Karpas-422 (cell line): ENCODE measurements at places on chromosomes 7 and 10.
A peak's percentile ranks its signal among the peaks of the same experiment; 100 is the strongest.

GRCh38 chr7:108140671-108141070 is 10.5 kb upstream of the LAMB4 start:
- H3K27ac ChIP-seq: no peak overlapping the region
- H3K4me1 ChIP-seq: peaks cover 2% of the 10 kb centered on the region; the same call in 1 of the 2 replicates
- no peaks in the 10 kb centered on the region for H3K36me3 ChIP-seq
- no peak overlapping the region for H3K4me3 ChIP-seq

- DNase-seq: no peak
- no peak overlapping the region for H3K27ac ChIP-seq
- H3K36me3 ChIP-seq: no peaks in the 10 kb centered on the region
- no peaks in the 10 kb centered on the region for H3K27me3 ChIP-seq
- H3K4me3 ChIP-seq: no peak overlapping the region
Observed at GRCh38 chr7:84317536-84317935, 122.9 kb upstream of the SEMA3A start.

DNA sequence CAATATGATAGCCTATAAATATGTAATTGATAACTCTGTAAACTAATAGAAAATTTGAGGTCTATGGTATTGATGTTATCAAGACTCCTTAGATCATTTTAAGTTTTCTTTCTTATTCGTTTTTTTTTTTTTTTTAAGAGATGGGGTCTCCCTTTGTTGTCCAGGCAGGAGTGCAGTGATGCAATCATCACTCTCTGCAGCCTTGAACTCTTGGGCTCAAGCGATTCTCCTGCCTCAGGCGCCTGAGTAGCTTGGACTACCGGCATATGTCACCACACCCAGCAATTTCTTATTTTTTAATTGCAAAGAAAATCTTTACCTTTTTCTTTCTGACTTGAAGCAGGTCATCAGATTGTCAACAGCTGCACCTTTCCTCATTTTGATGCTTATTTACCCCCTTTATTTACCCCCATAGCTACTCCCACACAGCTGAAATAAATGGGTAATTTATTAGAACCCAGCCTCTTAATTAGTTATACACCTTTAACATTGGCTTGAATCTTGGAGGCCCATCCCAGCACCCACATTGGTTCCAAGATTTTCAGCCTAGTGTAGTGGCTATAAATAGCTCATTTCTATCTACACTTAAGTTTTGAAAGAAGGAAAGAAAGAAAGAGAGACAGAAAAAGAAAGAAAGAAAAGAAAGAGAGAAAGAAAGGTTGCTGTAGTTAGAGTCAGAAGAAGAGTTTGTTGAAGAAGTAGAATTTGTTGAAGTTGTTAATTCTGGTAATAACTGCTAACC is 38.3 kb downstream of the ARL4A start:
- H3K4me1 ChIP-seq: no peaks in the 10 kb centered on the region
- DNase-seq: no peak
- H3K36me3 ChIP-seq: no peaks in the 10 kb centered on the region
- no peak overlapping the region for H3K27ac ChIP-seq
- H3K4me3 ChIP-seq: no peak overlapping the region

DNA sequence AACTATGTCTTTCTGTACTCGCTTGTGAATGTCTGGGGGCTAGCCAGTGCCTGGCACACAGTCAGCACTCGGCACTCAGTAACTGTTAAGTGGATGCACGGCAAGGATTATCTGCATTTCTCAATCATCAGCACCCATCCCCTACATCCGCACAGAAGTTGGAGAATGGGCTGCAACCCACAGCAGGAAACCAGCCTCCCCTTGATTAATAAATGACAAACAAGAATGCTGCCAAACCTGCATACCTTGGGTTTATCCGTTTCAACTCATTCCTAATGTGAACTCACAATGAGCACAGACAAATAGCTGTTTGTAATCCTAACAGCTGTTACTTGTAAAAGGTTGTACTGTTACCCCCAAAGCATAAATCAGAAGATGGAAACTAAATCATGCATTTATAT is 28.9 kb downstream of the PPP1R3C start:
- H3K27me3 ChIP-seq: no peaks in the 10 kb centered on the region
- H3K36me3 ChIP-seq: no peaks in the 10 kb centered on the region
- no peak overlapping the region for H3K27ac ChIP-seq
- DNase-seq: no peak
- H3K4me1 ChIP-seq: no peaks in the 10 kb centered on the region

DNA sequence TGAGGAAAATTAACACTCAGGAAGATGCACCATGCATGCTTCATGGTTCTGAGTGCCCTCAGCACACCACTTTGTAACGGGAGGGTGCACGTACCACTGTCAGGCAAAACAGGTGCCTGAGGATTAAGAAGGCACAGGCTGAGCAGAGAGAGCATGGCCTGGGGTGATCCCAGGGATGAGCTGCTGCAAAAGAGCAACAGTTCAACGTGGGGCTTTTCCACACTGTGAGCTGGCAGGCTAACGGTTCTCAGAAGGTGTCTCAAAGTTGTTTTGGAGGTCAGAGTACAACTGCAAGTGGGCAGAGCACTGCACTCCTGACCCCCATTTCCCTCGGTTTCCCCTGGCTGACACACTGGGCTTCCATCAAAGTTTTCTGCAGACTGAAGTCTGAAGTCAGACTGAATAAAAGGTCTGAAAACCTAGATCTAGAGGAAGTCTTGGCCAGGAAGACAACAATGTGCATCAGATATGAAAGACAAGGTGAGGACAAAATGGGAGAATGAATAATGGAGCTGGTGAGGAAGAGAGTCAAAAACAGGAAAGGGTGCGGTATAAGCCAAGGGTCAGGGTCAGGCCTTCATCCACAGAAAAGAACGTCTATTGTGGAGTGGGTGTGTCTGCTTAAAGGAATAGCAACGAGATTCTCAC is 20.5 kb downstream of the ZNF438 start:
- no peak overlapping the region for H3K27ac ChIP-seq
- no peaks in the 10 kb centered on the region for H3K4me1 ChIP-seq
- no peaks in the 10 kb centered on the region for H3K36me3 ChIP-seq
- no peak overlapping the region for H3K4me3 ChIP-seq
- no peak for DNase-seq
- H3K27me3 ChIP-seq: no peaks in the 10 kb centered on the region

GRCh38 chr10:105700218-105700617 is 1059.1 kb downstream of the SORCS3 start:
- no peak overlapping the region for H3K4me3 ChIP-seq
- no peaks in the 10 kb centered on the region for H3K27me3 ChIP-seq
- H3K36me3 ChIP-seq: no peaks in the 10 kb centered on the region
- H3K4me1 ChIP-seq: peaks cover 43% of the 10 kb centered on the region
- H3K27ac ChIP-seq: no peak overlapping the region
- no peak for DNase-seq

GRCh38 chr10:3772361-3773171 is 12.4 kb downstream of the KLF6 start:
- DNase-seq: no peak
- no peaks in the 10 kb centered on the region for H3K27me3 ChIP-seq
- 0 out of 2 replicates have a peak, but pooled peaks cover 2% of the 10 kb centered on the region for H3K36me3 ChIP-seq
- no peak overlapping the region for H3K27ac ChIP-seq

DNA sequence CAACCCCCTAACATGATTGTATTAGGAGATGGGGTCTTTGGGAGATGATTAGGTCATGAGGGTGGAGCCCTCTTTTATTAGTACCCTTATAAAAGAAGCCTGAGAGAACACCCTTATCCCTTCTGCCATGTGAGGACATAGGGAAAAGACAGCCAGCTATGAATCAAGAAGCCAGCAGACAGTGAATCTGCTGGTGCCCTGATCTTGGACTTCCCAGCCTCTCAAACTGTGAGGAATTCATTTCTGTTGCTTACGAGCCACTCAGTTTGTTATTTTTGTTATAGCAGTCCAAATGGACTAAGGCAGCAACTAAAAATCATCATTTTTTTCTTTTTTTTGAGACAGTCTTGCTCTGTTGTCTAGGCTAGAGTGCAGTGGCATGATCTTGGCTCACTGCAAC is 59.8 kb downstream of the SLC18A2 start:
- no peak for DNase-seq
- no peaks in the 10 kb centered on the region for H3K27me3 ChIP-seq
- peaks cover 4% of the 10 kb centered on the region; the same call in 1 of the 2 replicates for H3K4me1 ChIP-seq
- H3K27ac ChIP-seq: no peak overlapping the region
- H3K36me3 ChIP-seq: no peaks in the 10 kb centered on the region; the same call in 1 of the 2 replicates
- H3K4me3 ChIP-seq: no peak overlapping the region

DNA sequence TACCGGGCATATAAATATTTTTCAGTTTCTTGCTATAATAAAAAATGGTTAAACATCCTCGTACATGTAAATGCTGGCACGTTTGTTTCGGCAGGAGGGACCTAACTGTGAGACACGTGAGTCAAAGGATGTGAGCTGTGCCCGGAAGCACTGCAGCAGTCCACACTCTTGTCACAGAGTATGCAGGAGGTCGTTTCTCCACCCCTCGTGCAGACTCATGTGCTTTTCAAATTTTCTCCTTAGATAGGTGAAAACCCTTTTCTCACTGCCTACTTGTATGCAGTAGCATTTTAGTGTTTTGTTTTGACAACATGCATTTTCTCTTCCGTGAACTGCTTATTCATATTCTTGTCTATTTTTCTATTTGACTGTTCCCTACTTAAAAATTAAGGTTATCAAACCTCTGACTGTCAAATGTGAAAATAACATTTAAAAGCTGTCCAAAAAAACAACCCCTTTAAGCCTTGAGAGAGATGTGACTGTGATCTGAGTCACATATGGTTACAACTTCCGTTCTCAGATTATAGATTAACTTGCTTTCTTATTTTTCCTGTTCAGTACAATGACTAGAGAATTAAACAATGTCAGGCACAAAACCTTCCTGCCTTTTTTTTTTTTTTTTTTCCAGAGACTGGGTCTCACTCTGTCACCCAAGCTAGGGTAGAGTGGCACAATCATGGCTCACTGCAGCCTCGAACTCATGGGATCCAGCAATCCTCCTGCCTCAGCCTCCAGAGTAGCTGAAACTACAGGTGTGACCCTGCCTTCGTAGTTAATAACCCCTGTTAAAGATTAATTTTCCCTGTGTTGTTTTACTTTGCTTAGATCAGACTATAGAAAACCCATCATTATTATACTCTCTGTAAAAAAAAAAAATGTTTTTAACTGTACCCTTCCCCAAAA is 45.1 kb downstream of the DPY19L1 start:
- peak; percentile 46 for DNase-seq
- no peaks in the 10 kb centered on the region; the same call in 1 of the 2 replicates for H3K4me1 ChIP-seq
- H3K36me3 ChIP-seq: no peaks in the 10 kb centered on the region
- no peak overlapping the region for H3K4me3 ChIP-seq
- H3K27ac ChIP-seq: no peak overlapping the region
- H3K27me3 ChIP-seq: no peaks in the 10 kb centered on the region

- no peaks in the 10 kb centered on the region for H3K27me3 ChIP-seq
Observed at GRCh38 chr10:244227-244626, 109.0 kb downstream of the ZMYND11 start.

- H3K4me1 ChIP-seq: no peaks in the 10 kb centered on the region
- no peaks in the 10 kb centered on the region for H3K27me3 ChIP-seq
- H3K36me3 ChIP-seq: no peaks in the 10 kb centered on the region
- H3K27ac ChIP-seq: no peak overlapping the region
- no peak for DNase-seq
- no peak overlapping the region for H3K4me3 ChIP-seq
Observed at GRCh38 chr7:115056019-115056418, 134.1 kb downstream of the MDFIC start.

DNA sequence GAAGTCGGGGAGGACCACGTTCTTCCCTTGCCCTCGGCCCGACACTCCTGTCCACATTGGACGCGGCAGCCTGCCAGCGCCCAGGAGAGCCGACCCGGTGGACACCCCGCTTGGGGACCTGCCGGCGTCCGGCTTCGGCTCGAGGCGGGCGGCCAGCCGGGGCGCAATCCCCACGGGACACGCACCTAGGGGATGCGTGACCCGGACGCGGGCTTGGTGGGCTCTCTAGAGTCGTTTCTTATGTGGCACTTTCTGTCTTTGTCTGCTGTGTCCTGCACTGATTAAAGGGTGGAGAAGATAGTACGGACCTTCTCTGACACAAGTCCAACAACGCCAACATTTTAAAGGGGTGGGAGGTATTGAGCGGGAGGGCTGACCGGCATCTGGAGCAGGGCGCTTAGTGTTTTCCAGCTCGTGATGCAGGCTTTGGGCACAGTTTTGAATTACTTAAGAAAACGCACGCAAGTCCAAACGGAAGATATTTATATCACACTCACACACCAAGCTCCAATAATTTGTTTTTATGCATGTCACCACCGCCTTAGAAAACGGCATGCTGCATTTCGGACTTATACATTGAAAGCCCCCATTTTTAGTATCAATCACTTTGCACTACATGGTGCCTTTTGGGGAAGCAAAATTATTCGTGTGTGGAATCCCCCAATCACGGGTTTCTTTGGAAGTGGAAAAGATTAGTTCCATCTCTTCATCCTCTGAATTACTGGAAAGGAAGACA is 3.9 kb upstream of the SPAG6 start:
- H3K27ac ChIP-seq: no peak overlapping the region
- peak overlapping the region; percentile 74 for H3K4me3 ChIP-seq
- H3K27me3 ChIP-seq: no peaks in the 10 kb centered on the region; the same call in 1 of the 2 replicates
- H3K4me1 ChIP-seq: peaks cover 35% of the 10 kb centered on the region
- H3K36me3 ChIP-seq: no peaks in the 10 kb centered on the region

GRCh38 chr7:22469371-22470143 is 30.4 kb downstream of the STEAP1B start:
- no peak for DNase-seq
- no peaks in the 10 kb centered on the region for H3K27me3 ChIP-seq
- no peaks in the 10 kb centered on the region for H3K36me3 ChIP-seq

DNA sequence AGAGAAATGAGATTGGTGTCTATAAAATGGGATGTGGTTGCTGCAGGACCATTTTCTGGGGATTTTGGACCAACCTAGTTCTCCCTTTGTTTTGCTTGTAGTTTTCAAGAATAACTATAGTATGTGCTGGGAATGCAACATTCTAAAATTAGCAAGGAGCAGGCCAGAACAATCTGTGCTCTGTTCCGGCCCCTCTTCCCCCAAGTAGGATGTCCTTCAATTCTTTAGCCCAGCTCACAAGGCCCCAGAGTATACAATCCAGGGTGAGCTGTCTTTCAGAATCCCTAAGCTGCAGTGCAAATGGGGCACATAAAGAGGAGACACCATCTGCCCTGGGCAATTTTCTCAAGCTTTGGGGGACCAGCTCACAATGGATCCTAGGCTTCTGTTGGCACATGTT is 809.1 kb downstream of the TNS3 start:
- H3K4me3 ChIP-seq: no peak overlapping the region
- no peaks in the 10 kb centered on the region for H3K36me3 ChIP-seq
- DNase-seq: no peak
- no peaks in the 10 kb centered on the region for H3K4me1 ChIP-seq
- no peaks in the 10 kb centered on the region for H3K27me3 ChIP-seq

DNA sequence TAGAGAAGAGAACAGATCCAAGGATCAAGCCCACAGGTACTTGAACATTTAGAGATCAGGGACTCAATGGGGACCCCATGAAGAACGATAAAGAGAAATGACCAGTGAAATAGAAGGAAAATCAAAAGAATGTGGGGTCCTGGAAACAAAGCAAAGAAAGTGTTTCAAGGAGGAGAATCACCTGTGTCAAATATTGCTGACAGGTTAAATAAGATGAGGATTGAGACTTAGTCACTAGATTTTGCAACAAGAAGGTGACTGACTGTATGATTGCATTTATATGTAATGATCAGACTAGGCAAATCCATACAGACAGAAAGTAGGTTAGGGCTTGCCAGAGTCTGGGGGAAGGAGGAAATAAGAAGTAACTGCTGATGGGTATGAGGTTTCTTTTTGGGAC is 254.9 kb upstream of the NPY start:
- no peaks in the 10 kb centered on the region for H3K36me3 ChIP-seq
- H3K4me3 ChIP-seq: no peak overlapping the region
- H3K27me3 ChIP-seq: no peaks in the 10 kb centered on the region
- no peak overlapping the region for H3K27ac ChIP-seq

GRCh38 chr7:64888561-64888900 is 14.5 kb upstream of the ZNF273 start:
- no peak overlapping the region for H3K4me3 ChIP-seq
- H3K36me3 ChIP-seq: no peaks in the 10 kb centered on the region
- no peak for DNase-seq
